ENCODE measurements at places on chromosomes 13 and 19. TPM values are rescaled to one million over a fixed set of nuclear protein-coding genes. Genes with fewer than 3 reads are reported as not detected.

GRCh38 chr19:56974556-56975207 is 134.2 kb upstream of the PEG3 start:
- DNase-seq = no peak

DNA sequence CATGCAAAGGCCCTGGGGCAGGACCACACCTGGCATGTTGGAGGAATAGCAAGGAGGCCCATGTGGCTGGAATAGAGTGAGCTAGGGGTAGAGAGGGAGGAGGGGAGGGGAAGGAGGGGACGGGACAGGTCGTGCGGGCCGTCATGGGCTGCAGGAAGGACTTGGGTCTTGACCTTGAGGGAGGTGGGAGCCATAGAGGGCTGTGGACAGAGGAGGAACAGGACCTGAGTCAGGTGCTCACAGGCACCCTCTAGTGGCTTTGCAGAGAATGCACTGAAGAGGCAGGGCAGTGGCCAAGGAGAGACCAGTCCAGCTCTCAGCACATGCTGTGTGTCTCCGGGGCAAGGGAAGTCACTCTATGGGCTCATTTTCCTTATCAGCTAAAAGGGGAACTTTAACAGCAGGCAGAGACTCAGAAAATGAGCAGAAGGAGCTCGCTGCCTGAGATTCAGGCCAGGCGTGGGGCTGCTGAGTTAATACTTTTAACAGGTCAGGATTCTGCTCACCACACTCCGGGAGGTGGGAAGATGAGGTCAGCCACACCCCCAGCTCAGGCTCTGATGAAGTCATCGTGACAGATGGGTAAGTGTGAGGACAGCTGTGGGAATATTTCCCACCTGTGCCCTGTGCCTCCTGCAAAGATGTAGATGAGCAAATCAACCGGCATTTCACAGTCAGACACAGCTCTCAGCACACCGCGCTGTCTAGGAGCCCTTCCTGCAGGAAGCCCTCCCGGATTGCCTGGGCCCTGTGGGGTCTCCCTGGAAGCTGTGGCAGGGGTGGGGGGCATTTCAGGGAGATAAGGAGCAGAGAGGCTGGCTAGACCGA is 6.0 kb upstream of the TNFAIP8L1 start:
- no peak for DNase-seq

GRCh38 chr13:104785952-104786351 is 1719.7 kb upstream of the SLC10A2 start:
- no peak for DNase-seq

Gene VSTM1
- total RNA-seq = not detected

Gene PRSS57
- total RNA-seq = not detected

Gene SMIM44
- total RNA-seq = not detected

Gene KLF12
- total RNA-seq = 29.0 TPM
